ENCODE measurements at places on chromosomes 6 and 20.
A peak's percentile ranks its signal among the peaks of the same experiment; 100 is the strongest.

GRCh38 chr6:114559419-114559818 is 216.6 kb upstream of the HS3ST5 start:
- DNase-seq, result no peak

DNA sequence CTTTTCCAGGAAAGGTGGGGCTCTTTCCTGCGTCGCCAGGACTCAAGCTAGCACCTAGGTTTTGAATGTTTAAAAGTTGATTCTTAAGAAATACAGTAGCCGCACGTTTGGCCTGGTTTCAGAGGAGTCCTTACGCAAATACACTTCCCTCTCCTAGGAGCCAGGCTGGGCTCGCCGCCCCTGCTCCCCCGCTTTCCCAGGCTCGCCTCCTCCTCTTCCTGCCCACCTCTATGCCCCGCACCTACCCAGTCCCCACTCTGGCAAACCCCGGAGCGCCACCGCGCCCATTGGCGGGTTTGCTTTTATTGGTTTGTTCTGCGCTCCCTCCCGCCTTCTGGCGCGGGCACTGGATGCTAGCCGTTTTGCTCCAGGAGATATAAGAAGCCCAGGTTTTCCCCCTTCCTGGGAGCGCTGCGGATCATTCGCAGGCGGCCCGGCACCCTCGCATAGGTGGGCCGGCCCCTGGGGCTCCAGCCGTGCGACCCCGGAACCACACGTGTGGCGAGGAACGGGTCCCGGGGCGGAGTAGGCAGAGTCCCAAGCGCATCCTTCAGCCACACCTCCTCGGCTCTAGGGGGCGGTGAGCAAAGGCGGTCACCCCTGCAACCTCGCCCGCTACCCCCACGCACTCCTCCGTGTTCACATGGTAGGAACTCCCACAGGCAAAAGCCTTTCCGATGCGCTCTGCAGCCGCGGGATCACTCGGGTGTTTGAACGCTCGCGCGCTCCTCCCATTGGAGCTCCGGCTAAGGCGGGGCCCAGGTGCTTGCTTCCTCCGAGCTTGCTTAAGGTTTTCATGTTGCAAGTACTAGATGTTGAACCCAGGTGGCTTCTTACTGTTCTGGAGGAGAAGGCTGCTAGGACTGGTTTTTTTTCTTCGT is 119.0 kb downstream of the RTN4IP1 start:
- DNase-seq, result peak; percentile 74

GRCh38 chr20:36018208-36018988 is 50.0 kb downstream of the CNBD2 start:
- no peak for DNase-seq

- no peak for DNase-seq
Observed at GRCh38 chr6:38722727-38723334, 7.7 kb downstream of the DNAH8 start.

DNA sequence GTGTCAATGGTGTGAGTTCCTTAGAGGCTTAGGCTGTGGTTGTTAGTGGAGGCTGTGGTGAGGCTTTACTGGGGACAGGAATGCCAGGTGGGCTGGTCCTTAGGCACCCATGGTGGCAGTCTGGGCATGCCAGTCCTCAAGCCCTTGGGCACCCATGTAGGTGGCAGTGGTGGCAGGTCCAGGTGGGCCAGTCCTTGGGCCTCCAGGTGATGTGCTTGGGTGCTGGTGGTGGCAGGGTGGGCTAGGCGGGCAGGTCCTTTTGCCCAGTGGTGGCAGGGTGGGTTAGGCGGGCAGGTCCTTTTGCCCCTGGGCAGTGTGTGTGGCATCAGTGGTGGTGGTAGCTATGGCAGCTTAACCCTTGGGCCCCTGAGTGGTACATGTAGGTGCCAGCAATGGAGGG is 133.8 kb downstream of the FLRT3 start:
- no peak for DNase-seq

DNA sequence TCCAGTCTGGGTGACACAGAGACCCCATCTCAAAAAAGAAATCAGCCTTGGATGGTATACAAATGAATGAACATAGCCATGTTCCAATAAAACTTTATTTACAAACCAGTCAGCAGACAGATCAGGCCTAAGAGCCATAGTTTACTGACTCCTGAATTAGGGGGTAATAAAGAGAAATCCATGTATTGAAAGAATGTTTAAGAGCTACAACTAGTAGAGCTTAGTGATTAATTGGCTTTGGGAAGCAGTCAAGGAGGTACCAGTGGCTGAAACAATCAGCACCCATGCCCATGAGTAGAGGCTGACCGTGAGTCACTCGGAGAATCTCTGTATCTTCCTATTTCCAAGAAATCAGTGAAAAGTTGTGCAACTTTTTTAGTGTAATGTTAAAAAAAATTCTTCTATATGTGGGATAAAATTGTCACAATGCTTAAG is 223.6 kb upstream of the RREB1 start:
- no peak for DNase-seq

DNA sequence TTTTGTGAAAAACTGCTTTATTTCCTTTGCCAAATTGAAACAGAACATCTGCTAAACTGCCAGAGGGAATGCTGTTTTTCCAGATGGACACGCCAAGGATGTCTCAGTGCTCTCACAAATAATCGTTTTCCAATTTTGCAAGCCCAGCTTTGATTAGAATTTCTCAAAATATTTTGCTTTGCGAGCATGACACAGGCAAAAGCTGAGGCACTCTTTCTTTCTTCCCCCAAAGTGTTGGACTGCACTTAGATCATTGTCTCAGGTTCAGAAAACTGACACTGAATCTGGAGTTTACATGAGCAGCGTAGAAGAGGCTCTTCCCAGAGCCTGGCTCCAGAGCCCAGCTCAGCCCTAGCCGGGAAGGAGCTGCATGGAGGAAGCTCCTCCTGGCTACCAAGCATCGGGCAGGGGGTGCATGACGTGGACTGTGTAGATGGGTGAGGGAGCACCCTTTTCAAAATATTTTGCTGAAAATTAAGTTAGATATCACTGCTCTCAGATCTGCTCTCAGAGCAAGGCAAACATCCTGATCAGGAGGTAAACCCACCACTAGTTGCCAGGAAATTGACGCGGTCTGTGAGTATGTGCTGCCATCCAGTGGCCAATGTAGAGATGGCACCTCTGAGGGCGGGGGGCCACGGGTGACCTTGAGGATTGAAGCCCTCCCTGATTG is 107.5 kb downstream of the SLC22A3 start:
- peak; percentile 75 for DNase-seq

GRCh38 chr6:6057442-6058053 is 50.8 kb upstream of the NRN1 start:
- peak; percentile 83 for DNase-seq

DNA sequence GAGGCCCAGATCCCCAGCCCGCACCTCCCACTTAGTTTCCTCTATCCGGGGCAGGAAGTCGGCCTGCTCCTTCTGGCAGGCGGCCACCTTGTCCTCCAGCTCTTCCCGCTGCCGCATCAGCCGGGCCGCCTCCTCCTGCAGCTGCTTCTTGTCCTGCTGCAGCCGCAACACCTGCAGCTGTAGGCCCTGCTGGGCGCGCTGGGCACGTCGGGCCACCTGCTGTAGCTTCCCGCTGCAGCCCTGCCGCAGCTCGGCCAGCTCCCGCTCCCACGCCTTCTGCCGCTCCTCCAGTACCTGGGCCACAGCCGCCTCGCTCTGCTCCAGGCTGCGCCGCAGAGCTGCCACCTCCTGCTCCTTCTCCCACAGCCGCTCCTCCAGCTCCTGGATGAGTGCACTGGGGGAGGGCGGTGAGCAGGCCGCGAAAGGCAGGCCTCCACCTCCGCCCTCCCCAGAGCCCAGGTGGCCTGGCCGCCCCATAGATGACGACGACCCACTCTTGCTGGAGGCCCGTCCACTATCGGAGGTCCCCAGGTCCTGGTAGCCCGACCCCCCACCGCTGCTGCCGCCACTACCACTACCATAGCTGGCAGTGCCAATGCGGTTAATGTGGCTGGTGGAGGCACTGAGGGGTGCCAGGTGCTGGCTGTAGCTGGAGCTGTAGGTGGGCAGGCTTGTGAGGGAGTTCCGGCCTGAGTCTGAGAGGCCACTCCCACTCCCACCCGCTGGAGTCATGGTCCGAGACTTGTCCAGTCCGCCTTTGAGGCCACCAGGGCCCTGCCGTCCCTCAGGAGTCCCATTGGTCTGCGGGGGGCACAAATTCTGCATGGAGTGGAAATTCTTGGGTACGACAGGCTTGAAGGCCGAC is 6.0 kb upstream of the FASTKD5 start:
- peak; percentile 76 for DNase-seq

GRCh38 chr6:19180348-19181072 is 656.7 kb upstream of the ID4 start:
- DNase-seq, result no peak

DNA sequence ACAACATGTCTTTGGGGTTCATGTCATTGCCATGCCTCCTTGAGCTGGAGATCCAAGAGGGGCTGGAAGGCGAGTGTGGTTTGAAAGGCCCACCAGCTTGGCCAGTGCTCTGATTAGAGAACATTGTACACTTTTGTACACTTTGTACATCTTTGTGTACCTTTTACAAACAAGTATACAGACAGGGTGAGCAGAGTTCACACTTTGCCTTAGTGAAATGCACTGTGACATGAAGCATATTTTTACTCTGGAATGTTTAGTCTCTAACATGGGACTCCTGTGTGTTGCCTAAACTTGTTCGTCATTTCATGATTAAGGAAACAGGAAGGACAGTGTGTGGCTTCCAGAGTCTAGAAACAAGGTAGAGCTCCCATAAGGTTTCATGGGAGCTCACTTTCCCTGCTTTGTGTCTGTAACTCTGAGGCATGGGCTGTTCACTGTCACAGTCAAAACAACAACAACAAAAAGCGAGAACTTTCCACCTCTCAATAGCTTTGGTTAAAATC is 225.8 kb upstream of the SOX4 start:
- DNase-seq, result no peak

- DNase-seq, result no peak
Observed at GRCh38 chr20:32474009-32474716, 111.0 kb downstream of the NOL4L start.

GRCh38 chr20:62785393-62785792 is 10.9 kb upstream of the MRGBP start:
- no peak for DNase-seq

DNA sequence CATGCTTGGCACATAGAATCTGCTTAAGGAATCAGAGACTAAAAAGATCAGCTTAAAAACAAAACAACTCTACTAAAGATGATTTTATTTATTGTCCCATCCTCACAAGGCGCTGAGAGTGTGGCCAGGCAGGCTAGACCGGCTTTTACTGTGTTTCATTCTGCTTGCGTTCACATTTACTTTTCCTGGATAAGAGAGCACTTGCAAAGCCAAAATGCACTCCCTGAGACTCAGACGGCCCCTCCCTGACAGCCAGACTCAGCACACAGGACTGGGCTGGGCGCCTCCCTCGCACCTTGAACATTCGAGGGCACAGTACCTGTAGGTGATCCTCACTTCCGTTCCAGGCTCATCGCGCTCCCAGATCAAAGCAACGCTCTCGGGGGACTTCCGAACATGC is 10.2 kb downstream of the ACSS1 start:
- DNase-seq, result no peak

DNA sequence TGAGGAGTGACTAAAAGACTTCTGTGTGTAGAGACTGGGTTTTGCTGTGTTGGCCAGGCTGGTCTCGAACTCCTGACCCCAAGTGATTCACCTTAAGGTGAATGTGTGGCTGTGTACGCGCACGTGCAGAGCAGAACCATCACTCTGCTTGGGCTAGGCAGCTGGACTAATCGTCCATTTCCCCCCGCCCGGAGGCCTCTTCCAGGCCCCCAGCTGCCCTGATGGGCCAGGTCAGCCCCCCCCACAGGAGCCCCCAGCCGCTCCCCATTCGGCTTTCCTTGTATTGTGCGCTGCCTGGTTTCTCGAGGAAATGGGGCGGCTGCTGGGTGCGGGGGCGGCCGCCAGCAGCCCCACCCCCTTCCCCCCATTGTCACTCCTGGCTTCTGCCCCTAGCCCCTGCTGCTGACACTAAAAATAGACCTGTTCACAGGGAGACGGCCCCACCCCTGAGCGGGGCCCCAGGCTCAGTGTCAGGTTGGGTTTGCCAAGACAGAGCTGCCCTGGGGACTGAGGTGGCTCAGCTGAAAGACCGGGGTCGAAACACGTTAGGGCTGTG is 24.6 kb upstream of the CSNK2A1 start:
- DNase-seq, result no peak

- no peak for DNase-seq
Observed at GRCh38 chr20:62305765-62306413, 3.1 kb downstream of the ADRM1 start.

- no peak for DNase-seq
Observed at GRCh38 chr20:17912916-17913315, 55.7 kb downstream of the SNX5 start.

DNA sequence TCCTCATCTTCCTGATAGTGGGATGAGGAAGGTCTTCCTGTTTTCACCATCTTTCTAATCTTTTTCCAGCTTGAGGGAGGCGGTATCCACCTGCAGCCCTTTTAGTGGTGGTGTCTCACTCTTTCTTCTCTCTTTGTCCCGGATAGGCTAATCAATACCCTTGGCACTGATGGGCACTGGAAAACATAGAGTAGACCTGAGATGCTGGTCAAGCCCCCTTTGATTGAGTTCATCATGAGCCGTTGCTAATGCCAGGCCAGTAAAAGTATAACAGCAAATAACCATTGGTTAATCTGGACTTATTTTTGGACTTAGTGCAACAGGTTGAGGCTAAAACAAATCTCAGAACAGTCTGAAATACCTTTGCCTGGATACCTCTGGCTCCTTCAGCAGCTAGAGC is 21.8 kb upstream of the PRND start:
- no peak for DNase-seq

DNA sequence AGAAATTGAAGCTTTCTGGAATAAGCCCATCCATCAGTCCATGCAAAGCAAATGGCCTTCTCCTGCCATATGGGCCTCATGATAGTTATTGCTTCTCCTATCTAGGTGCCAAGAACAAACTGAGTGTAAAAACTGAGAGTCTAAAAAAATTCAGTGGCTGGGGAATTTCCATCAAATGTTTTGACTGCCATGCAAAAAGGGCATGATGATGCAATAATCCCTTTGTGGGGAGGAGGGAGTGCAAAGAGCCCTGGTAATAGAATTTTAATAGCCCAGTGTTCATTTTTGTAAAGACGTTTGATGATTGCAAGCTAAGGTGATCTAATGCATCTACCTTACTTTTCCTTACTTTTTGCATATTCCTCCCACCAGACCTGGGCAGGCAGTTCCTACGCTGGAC is 683.7 kb downstream of the EPM2A start:
- peak; percentile 49 for DNase-seq

GRCh38 chr6:147438758-147439528 is 69.5 kb upstream of the SAMD5 start:
- no peak for DNase-seq
